ENCODE measurements at places on chromosomes 12 and 14.

GRCh38 chr14:78319406-78319805 lies 149.2 kb downstream of the NRXN3 start:
- no peak for DNase-seq

- DNase-seq, result no peak
Observed at GRCh38 chr14:89723930-89724627, 230.5 kb downstream of the EFCAB11 start.

DNA sequence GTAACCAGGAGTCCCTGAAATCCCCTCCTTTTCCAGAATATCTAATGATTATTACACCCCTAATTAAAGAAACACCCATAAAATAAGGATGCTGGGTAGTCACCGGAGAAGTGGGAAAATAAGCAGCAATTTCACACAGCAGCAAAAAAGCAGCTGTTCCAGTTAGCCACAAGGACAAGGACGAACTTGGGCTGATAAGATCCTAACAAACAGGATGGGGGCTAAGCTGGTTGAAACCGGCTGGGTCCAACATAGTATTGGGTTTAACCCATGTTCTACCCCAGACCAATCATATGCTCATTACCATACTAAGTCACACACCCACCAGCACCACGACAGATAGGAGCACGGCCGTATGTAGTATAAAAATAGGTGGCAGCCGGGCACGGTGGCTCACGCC lies 100.7 kb downstream of the RPL10L start:
- no peak for DNase-seq

DNA sequence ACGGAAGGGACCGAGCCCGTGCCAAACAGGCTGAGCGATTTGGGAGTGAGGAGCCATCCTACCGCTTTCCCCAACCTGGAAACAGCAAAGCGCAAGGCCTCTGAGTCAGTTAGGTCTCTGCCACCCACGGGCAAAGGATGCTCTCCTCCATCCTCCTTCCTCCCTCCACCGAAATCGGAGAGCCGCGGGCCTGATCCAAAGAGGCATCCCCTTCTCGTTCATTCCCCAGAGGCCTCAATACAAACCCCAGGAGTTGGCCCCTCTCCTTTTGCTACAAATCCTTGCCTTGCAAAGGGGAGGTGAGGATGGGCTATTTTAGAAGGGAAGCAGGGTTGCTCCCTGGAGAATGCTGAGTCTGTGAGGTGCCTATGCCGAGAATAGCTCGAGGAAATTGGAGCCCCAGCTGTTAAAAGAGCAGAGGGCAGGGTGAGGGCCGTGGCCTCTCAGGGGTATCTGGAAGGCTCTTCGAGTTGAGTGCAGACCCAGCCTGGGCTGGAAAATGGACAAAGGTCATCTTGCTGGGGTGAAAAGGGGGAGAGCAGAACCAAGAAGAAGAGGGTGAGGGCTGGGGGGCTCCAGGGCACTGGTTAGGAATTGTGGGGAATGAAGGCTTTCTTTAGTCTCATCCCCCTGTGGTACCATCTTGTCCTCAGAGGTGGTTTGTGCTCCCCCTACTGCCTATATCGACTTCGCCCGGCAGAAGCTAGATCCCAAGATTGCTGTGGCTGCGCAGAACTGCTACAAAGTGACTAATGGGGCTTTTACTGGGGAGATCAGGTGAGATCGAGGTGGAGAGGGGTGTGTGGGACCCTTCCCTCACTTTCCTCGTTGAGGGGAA lies 1.1 kb downstream of the TPI1 start:
- no peak for DNase-seq

DNA sequence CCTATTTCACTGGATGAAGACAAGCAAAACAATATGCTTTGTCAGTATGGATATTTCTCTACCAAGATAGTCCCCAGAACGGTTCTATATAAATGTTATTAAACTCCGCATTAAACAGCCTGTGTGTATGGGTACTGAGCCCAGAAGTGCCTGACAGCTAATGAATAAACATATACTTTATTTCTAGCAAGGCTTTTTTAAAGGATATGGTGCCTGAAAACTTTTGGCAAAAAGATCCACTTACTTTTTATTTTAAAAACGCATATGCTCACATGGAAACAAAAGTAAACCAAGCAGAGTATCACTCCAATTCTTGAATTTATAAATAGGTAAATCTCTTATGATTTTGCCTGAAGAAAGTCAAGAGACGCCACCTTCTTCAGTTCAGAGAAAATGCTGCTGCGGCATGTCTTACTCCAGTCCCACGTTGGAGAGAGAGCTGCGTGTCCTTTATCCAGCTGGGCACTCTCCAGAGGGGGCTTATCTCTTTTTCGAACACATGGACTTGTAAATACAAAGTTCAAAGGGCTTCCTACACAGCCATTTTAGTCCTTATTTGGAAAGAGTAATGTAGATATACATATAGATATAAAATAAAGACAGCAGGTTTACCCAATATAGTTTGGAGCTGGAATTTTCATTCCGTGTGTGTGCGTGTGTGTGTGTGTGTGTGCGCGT lies 264.2 kb downstream of the ADAMTS20 start:
- DNase-seq, result no peak

- no peak for DNase-seq
Observed at GRCh38 chr14:29836395-29836794, 91.3 kb downstream of the PRKD1 start.

- DNase-seq, result no peak
Observed at GRCh38 chr14:92963301-92964123, 40.6 kb downstream of the CHGA start.

DNA sequence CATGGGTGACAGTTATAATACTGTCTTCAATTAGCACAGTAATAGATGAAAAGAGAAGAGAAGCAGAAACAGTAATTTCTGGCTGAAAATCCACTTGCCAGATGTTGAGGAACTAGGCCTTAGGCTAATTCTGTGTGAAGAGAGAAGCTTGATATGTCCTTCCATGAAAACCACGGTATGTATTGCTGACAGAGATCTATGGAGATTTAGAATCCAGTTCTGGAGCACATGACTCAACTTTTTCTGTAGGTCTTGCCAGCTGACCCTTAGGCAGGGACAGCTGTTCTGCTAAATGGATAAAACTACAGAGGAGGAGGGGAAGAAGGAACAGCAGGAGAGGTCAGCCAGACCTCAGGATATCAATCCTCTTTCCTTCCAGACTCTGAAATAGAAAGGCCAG lies 211.5 kb downstream of the PRKD1 start:
- no peak for DNase-seq

- no peak for DNase-seq
Observed at GRCh38 chr14:71907793-71908515, 24.3 kb upstream of the RGS6 start.

DNA sequence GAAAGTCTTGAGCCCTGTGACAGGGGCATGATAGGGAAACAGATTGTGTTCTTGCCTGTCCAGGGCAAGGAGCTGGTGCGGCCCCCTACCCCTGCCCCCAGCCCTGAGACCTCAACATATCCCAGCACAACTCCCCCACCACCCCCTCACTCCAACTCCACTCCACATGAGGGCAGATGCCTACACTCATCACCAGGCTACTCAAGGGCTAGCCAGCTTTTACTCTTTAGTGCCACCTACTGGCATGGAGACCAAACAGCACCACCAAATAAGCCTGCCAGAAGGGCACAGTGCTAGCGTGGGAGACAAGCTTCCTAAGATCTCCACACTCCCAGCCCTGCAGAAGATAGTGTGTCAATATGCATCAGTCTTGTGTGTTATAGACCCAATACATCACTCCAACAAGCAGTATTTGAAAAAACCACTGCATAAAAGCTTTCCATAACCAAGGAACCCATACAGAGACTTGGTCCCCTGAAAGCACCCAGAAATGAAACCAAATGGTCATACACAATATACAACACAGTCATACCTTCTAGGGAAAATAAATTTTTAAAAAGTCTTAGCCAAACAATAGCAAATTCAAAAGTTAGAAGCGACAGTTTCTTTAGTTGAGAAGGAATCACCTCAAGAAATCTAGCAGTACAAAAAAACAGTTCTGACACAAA lies 154.4 kb downstream of the KCNK10 start:
- DNase-seq, result no peak

DNA sequence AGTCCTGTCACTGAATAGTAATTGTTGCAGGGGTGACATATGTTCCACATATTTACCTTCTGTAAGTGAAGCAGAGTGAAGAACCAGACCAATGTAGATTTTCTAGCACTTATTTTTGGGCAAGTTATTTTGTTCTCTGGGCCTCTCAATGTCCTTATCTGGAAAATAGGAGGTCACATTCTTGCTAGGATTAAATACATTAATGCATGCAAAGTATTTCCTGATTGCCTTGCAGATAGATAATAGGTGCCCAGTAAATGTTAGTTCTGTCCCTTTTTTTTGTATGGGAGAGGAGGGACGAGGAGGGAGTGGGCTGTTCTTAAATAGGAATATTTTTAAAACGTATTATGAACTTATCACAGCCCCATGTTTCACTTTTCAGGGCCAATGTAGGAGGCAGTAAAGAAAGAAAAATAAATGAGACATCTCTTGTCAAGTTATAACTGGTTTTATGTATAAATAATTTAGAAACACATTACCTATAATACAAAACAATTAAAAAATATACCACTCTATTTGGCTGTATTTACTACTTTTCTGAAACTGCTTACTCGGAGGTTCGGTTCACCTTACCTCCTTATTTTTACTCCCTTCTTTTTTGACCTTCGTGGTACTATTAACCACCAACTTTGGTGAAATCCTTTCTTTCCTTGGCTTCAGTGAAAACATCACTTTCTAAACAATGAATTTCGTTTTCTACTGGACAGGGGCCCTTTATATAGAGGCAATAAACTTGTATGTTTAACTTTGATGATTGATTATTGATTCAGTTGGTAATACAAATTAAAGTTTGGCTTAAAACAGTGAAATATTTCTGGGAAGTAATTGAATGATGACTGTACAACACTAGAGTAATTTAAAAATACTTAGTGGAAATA lies 41.9 kb downstream of the DIP2B start:
- DNase-seq, result no peak

DNA sequence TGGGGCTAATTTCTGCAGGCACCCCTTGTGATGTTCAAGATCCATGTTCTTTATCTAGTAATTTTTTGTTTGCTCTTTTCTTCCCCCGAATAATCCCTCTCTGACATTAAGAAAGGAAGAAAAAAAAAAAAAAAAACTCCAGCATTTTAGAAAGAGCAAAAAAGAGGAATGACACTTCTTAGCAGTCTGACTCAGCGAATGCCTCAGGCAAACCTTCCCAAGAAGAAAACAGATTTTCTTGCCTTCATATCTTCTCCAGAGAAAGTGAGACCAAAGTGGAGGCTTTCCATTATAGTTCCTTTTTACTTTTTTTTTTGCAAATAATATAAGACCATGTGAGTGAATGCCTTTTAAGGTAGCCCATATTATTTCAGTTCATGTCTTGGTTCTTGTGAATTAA lies 479.0 kb upstream of the SYT1 start:
- DNase-seq, result no peak

DNA sequence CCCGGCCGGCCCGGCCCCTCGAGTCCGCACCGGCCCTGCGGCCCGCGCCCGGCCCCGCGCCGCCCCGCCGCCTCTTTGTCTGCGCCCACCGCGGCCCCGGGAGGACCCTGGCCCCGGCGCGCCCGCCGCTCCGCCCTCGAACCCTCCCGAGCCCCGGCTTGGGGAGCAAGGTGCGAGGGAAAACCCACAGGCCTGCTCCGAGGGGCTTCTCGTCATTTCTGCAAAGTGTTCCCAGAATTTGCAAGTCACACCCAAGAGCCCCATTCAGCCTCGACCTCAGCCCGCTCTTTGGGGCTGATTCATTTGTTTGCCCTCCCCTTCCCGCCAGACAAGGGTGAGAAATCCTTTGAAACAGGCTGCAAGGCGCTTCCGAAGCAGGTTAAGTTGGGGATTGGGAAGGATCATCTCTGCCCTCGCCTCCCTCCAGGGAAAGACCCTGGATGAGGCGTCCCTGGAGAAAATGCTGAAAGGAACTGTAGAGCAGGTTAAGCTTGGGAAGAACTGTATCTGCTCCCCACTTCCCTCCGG lies 325 bp upstream of the CLIP1 start:
- no peak for DNase-seq

DNA sequence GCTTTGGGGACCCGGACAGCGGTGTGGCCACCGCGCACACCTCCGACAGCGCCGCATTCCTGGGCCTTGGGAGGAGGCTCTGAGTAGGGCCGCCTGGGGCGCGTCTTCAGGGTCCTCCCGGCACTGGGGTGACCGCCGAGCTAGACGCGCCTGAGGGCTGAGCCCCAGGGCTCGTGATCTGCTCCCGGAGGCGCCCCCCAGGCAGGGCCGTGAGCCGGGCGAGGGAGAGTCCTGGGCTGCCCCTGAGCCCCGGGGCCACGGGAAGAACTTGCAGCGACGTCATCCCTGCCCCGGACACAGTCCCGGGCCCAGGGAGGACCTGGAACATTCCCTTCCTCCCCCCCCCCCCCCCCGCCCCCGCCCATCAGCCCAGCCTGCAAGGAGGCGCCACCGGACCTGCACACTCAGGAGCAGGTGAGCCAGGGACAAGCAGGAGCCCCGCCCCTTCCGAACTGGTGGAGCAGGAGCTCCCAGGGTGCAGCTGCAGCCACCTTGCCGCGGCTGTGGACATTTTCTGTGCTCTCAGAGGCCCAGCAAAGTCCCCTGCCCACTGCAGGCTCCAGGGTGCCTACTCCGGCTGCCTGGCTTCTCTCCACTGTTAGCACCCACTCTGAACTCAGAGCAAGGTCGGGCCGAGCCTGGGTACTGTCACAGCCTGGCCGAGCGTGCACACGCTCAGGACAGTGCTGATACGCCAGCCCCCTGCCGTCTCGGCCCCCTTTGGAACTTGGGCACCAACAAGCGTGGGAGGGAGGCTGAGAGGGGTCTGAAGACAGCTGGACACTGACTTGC lies 50.7 kb downstream of the A2M start:
- peak; percentile 87 for DNase-seq

GRCh38 chr14:91511043-91511383 lies 903 bp upstream of the PPP4R3A start:
- DNase-seq, result no peak

DNA sequence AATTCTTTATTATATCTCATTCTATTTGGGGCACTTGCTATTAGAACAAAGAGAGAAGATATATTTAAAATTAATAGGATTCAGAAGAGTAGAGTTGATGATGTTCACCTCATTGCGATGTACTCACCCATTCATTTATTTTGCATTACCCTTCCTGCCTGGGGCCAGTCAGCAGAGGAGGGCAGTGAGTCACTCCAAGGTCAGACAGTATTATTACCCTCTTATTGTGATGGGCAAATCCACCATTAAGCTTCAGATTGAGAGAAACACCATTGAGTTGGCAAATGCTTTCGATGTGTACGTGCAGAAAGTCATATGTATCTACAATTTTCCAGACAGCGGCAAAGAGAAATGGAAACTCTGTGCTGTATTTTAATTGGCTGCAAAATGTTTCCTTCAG lies 134.2 kb downstream of the BICD1 start:
- no peak for DNase-seq

GRCh38 chr12:105275997-105276733 lies 40.2 kb upstream of the APPL2 start:
- no peak for DNase-seq

- no peak for DNase-seq
Observed at GRCh38 chr14:52422650-52423356, 108.7 kb downstream of the PTGER2 start.

DNA sequence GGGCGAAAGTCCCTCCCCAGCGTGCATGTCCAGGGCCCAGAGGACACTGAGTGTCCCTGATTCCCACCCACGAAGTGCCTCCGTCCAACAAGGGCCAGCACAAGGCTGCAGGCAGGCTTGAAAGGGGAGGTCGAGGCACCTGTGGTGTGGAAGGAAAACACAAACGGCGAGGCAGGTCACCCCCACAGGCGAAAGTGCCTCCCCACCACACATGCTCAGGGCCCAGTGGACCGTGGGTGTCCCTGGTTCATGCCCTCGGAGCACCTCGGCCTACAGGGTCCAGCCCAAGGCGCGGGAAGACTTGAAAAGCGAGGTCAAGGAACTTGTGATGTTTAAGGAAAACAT lies 370.4 kb downstream of the ALG10 start:
- peak; percentile 47 for DNase-seq

GRCh38 chr14:64646103-64646502 lies 58.1 kb upstream of the PLEKHG3 start:
- no peak for DNase-seq
